ENCODE measurements at places on chromosomes 5 and 9.

GRCh38 chr5:6365142-6365976 is 13.0 kb downstream of the MED10 start:
- no peak for DNase-seq

DNA sequence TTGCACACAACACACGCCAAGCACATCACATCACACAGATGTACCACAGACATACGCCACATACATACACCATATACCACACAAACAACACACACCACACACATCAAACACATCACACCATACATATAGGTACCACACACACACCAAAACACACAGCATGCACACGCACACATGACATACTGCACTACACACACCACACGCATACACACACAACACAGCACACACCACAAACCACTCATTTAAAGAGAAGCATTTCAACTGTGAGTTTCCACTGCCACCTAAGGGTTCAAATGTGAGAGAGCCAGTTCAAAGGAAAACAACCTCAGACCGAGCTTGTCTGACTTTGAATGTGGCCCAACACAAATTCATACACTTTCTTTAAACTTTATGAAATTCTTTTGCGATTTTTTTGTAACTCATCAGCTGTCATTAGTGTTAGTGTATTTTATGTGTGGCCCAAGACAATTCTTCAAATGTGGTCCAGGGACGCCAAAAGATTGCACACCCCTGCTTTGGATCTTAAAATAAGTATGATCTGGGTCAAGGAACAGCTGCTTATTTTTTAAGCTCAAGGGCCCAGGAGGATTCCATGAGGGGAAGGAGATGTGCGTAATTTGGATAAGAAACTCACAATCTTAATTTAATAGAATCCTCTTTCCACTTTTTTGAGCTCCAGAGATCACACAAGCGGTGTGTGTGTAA is 494.6 kb downstream of the GADD45G start:
- DNase-seq, result no peak

GRCh38 chr9:116713271-116713670 is 26.2 kb downstream of the TRIM32 start:
- DNase-seq, result no peak

GRCh38 chr5:148816782-148817181 is 9.6 kb upstream of the ADRB2 start:
- DNase-seq, result no peak

DNA sequence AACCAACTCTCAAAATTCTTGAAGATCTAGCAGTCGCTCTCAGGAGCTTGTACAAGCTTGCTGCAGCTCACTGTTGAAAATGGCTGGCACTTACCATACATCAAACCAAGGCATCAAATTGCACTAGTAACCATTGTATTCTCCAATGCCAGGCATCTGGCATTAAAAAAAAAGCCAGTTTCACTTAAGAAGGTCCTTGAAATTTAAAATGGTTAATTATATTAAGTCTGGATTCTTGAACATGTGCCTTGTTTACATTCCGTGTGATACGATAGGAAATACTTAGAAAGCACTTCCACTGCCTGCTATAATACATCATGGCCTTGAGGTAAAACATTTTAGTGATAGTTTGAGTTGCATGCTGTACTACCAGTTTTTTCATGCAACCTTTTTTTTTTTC is 300.7 kb downstream of the KDM4C start:
- no peak for DNase-seq

All from stimulated activated CD8-positive, alpha-beta memory T cell treated with anti-CD3 and anti-CD28 coated beads, Interleukin-4, amount 100 ng/mL, for 4 hours (primary cell).